ENCODE measurements at places on chromosomes 5 and 9. TPM values are rescaled to one million over a fixed set of nuclear protein-coding genes. Genes with fewer than 3 reads are reported as not detected.

- DNase-seq = no peak
Measured at GRCh38 chr5:93320920-93321445, 260.0 kb downstream of the NR2F1-AS1 start.

DNA sequence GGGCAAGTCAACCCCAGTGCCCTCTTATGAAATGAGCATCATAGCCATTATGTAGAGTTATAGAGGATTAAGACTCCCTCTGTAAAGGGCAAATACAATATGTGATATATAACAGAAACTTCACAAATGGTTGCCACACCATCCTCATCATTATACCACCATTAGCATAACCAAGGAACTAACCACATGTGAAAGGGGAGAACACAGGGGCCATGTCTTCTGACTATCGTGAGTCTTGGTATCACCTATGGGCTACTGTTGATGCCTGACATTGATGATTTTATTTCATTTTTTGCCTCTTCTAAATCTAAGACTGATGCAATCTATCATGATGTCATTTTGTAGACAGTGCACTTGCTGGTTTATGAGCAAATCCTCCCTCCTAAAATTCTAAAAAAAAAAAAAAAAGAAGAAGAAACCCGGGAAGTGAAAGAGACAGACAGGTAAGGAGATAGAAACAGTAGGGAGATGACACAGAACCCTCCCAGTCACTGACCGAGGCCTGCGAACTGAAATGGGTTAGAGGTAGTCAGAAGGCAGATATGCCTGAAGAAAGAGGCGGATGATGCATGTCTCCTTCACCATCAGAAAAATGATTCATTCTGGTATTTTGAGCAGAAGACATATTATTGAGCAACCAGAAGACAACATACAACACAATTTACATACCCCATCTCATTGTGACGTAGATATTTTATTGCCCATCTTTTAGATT, 266.0 kb downstream of the DMAC1 start:
- no peak for DNase-seq

GRCh38 chr9:34362614-34363214, 14.0 kb downstream of the MYORG start:
- DNase-seq = no peak

DNA sequence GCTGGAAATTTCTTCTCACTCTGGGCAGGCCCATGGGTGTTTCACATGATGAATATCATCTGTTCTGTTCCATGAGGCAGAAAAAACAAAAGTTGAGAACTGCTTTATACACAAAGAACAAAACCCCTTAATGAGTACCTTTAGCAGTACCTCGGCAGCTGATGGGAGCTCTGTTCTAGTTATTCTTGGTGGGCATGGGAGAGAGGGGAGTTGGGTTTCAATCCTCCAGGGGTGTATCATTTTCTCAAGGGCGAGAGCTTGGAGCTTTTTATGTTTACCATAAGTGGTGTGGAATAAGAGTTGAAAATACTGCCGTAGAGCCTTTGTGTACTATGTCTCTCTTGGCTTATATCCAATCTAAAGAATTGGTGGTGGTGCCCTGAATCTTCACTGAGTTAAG, 103.3 kb upstream of the ZNF608 start:
- DNase-seq = no peak

GRCh38 chr9:13088720-13089427, 190.6 kb downstream of the MPDZ start:
- DNase-seq = peak; percentile 16

GRCh38 chr9:14198047-14198840, 115.7 kb downstream of the NFIB start:
- no peak for DNase-seq

DNA sequence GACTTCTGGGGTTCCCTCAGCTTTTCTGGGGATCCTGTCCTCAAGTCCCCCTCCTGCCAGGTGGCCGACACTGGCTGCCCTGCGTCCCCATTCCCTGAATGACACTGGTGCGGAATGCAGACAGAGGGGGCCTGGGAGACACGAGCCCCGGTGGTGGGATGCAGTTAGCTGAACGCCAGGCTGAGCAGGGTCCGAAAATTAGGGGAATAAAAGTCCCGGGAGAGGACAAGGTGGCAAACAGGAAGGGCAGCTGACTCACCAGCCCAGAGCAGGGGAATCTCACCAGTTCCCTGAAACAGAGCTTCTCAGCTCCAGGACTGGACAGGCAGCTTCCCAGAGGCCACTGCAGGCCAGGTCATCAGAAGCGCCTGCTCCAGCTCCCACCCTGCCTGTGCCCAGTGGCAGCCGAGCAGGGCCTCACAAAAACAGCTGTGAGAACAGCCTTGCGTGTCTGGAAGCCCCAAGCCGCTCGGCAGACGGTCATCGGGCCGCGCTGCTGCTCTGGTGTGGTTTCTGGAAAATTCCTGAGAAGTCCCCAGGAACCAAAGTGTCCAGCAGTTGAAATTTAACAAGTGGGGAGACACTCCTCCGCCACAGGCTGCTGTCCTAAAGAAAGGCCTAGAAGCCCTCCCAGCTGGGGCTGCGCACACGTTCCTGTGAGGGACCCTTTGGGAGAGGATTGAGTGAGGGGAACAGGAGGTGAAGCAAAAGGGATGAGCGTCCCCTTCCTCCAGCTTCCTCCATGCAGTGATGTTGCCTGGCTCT, 47.6 kb upstream of the EXOC3 start:
- DNase-seq = no peak

DNA sequence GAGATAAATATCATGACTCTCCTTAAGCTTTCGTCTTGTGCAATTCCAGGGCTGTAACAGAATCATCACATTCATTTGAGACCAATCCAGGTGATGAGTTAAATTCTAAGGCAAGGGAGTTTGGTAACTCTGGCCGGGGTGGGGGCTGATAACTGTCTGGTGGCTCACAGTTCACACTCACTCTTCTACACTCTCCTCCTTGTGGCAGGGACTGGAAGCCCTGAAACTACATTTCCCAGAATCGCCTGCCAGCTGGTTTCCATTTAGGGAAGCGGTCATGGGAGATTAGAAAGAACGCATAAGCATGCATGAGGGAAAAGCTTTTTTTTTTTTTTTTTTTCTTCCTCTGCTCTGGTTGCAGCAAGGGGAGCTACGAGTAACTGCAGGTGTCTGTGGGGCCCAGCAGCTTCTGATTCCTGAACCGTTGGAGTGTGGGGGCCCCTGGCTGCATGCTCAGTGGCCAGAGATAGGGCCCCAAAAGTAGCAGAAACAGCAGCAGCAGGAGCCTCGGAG, 154.8 kb upstream of the TBC1D2 start:
- peak; percentile 2 for DNase-seq

DNA sequence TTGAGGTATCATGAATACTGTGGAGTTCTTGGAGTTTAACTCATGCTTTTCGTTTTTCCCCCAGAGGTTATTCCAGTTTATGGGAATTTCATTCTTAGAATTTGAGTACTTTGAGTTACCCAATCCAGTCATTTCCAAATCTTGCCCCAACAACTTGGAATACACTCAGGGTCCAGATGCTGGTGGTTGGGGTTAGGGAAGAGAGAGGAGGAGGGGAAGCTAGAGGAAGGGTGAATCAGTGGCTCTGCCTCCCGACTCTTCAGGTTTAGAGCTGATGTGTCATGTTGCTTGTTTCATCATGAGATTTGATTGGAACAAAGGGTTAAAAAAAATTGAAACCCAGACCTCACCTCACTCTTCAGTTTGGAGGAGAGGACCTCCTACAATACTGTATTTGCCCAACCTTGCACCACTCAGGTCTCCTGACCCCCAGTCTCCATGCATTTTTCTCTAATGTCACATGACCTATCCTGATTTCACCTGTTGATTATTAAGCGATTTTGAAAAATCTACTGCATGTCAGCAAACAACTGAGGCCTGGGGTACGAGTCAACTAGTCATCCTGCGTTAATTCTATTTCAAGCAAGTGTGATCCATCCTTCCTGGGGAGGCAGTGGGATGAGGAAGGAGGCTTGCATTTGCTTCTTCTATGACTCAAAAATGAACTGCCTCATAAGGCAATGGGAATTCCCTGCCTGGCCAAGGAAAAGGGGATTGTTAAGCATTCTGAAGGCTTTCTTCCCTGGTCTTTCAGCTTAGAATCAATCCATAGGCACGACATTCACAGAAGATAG, 6.2 kb upstream of the SLC1A3 start:
- no peak for DNase-seq

The TRAF1 gene
- 1.5 TPM for total RNA-seq

The TOPORS gene
- 13.8 TPM for total RNA-seq
